ENCODE measurements at places on chromosomes 16 and 17.

- DNase-seq = no peak
These were observed 53.8 kb upstream of the SLC25A19 start for GRCh38 chr17:75342996-75343395.

DNA sequence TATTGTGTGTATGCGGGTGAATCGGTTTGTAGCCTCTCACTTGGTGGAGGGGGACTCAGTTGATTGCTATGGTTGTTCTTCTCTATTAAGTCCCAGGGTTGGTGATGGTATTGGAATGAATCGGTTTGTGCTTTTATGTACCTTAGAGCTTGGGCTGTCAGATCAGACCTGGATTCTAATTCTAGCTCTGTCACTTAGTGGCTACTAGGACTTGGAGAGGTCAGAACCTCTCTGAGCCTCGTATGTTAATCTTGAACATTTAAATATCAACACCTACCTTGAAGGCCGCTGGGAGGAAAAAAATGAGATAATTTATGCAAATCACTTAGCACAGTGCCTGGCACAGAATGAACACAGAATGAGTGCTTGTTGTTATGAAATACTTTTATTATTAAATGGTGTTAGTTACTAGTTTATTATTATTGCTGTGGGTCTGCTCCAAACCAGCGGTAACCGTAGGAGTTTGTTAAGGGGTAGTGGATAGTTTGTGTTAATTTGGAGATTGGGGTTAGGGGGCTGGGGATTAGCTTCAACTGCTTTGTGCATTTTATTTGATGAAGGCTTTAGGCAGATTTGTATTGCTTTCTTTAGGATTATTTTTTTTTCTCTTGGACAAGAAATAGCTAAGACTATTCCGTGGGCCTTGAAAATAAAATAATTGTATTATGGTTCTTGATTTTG is 3.5 kb downstream of the KDM6B start:
- no peak for DNase-seq

GRCh38 chr17:10620823-10621222 is 36.3 kb downstream of the MYH3 start:
- no peak for DNase-seq

- DNase-seq = no peak
These were observed 2.8 kb upstream of the PMFBP1 start for GRCh38 chr16:72174726-72175125.

GRCh38 chr17:49996495-49997300 is 1.7 kb upstream of the DLX3 start:
- DNase-seq = no peak

- no peak for DNase-seq
These were observed 8.3 kb downstream of the SRP68 start for GRCh38 chr17:76063875-76064546.

DNA sequence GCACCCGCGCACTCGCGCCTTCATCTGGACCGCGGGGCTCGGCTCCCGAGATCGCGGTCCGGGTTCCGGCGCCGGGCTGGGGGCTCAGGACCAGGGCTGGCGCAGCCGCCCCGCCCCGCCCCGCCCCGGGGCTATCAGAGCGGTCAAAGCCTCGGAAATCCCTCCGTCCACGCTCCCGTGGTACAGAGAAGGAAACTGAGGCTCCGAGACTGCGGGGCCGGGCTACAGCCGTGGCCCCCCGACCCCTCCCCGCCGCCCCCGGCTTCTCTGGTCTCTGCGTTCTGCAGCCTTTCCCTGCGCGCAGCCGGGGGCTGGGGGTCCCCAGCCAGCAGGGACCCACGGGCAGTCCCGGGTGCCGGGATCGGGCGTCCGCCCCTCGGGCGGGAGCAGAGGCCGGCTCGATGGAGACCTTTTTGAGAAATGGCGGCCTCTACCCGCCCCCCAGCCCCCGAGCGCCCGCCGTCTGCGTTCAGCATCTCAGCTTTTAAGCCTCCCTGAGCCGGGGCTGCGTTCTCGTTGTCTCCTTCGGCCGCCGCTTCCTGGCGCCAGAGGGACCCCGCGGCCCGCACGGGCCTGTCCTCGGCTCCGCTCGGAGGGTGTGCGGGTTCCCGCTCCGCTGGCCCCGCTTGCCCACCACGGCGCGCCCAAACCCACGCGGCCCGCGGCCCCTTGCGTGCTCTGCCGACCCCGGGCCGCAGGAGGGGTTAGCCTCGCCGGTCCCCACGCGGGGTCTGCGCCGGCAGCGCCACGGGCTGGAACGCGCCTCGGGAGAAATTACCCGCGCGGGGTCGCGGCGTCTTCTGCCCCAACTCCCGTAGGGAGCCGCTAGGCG is 1.5 kb upstream of the NPTX1 start:
- no peak for DNase-seq

DNA sequence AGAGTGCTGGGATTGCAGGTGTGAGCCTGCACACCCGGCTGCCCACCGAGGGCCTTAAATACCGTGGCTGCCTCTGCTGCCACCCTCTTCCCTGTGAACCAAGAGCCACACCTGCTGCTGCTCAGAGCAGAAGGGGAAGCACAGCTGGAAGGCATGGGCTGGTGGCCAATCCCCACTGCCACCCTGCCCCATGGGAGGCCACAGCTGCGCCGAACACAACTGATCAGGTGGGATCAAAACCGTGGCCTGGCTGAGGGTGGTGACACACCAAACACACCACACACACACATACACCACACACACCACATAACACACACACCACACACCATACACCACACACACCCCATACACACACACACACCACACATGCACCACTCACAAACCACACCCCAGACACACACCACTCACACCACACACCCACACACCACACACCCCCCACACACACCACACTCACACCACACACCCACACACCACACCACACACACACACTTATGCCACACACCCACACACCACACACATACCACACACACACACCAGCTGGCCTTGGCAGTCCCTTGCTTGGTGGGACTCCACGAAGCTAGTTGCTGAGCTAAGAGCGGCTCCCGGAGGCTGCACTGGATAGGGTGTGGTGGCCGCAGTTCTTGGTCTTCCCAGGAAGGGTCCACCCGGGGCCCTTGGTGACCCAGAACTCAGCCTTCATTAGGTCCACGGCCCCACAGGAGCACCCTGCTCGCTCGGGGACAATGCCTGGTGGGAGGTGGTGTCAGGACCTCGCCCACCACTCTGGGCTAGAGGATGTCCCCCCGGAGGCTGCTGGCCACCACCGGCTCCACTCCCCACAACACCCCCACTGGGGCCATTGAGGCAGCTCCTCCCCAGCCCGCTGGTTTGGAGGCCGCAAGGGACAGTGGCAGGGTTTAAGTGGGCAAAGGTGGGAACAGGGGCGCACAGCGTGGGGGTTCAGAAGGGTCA is 14.9 kb downstream of the CEP131 start:
- no peak for DNase-seq

- no peak for DNase-seq
These were observed 15.6 kb upstream of the TMEM98 start for GRCh38 chr17:32912218-32912897.
